Stimulated activated CD4-positive, alpha-beta T cell treated with anti-CD3 and anti-CD28 coated beads, Interleukin-2, amount 100 ng/mL, for 24 hours (primary cell): ENCODE measurements at places on chromosomes 16 and 17.

- DNase-seq, result no peak
Observed at GRCh38 chr16:183005-183404, 2.7 kb downstream of the HBQ1 start.

DNA sequence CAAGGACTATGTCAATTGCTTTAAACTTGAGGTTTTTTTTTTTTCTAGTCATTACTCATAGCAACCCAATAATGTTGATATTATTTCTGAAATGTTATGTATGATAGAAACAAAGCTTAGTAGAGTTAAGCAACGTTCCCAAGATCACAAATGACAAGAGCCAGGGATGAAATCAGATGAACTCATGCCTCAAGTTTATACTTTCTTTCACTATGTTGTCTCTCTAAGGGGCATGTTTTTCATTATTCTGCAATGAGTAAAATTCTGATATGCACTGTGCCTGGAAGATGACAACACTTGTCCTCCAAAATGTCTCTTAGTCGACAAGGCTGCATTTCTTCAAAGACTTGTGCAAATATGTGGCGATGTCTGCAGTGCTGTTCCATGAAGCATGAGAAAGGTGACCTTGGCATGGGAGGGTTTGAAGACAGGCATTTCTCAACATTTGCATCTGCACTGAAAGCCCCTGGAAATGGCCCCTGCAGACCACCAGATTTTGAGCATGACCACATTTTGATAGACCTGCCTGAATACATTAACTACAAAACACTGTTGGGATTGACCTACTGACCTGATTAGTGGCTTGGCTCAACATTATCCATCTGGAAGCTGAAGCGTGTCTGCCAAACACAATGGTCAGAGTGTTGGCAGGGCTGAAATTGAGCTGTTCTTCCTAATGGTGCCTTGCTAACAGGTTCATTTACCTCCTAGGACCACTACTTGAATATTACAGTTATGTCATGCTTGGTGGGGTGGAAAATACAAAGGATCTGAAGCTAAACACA is 1027.5 kb downstream of the CDH11 start:
- DNase-seq, result no peak

GRCh38 chr16:78552106-78552675 is 452.7 kb downstream of the WWOX start:
- no peak for DNase-seq

DNA sequence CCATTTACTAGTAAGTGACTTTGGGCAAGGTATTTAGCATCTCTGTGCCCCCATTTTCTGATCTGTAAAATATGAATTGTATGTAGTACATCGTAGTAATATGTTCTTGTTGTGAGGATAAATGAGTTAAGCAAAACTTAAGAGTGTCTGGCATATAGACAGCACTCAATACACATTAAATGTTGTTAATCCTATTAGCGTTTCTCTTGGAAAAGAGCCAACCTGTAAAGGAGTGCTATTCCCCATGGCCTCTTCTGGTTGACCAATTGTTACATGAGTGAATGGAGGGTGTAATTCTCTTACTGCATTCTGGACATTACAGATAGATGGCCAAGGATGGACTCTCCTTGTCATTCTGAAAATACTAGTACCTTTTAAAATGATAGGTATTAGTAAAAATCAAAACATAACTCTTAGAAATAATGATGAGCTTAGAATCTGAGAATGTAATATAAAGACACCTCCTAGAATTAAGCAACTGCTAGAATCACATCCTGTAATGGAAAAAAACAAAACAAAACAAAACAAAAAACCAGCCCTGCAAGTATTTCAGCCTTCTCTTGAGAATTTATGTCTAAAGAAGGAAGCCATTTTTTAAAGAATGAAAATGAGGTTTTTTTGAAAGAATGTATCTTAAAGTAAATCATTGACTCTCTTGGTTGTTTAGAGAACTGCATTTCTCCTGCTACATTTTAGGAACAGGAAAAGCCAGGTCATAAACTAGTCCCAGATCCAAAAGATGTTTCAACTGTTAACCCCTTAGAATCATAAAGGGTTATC is 30.5 kb downstream of the IQCK start:
- DNase-seq, result no peak

DNA sequence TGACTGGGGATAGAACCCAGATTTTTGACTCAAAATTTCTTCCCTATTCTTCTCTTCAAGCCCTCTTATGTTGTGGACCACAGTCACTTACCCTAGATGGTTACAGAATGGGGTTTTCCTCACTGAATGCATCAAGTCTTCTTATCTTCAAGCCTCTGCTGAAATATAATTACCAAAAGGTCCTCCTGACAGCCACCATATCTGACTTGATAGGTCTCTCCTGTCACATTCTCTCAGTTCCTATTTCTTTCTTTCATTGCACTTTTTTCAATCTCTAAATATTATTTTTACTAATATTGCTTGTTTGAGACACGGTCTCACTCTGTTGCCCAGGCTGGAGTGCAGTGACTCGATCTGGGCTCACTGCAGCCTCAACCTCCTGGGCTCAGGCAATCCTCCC is 1.1 kb upstream of the COPZ2 start:
- no peak for DNase-seq

DNA sequence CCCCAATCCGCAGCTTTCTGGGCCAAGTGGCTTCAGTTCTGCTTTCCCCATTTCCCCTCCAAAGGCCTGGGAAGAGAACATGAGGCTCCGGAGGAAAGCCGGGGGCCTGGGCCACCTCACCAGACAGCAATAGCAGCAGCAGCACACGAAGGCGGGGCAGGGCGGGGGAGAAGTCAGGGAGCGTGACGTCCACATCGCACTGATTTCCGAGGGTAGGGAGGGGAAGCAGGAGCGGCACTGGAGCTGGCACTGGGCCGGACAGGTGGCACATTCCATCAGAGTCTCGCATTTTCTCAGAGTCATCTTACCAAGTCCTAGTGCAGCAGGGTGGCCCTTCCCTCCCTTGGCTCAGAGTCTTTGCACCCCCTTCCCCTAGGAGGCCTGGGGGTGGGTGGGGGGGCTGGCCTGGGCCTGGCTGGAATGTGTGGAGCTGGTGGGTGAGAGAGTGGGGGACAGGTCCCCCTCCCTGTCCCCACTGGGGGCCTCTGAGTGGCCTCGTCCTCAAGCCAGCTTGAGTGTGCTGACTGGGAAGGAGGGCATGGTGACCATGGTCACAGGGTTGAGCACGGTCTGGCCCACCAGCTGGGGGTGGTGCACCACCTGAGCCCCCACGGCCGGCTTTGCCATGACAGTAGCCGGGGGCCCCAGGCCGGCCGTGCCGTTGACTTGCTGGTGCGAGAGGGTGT is 14.3 kb downstream of the MNT start:
- no peak for DNase-seq

DNA sequence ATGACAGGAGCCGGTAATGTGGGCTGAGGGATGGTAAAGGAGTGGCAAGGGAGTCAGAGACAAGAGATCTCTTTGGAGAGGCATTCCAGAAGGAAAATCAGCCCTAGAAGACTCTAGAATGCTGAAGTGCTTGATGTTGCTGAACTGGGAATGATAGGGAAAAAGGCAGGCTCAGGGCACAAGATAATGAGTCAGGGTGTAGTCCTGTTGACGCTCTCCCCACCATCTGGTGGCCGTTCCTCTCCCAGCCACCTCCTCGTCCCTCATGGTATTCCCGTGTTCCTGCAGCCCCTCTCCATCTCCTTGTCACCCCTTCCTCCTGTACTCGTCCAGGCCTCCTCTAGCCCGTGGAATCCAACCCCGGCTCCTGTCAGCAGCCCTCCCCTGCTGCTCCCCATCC is 11.1 kb upstream of the ALDOA start:
- DNase-seq, result no peak

GRCh38 chr17:80789356-80789902 is 202.2 kb upstream of the CHMP6 start:
- peak; percentile 41 for DNase-seq

GRCh38 chr17:7590743-7591142 is 849 bp upstream of the SOX15 start:
- no peak for DNase-seq

DNA sequence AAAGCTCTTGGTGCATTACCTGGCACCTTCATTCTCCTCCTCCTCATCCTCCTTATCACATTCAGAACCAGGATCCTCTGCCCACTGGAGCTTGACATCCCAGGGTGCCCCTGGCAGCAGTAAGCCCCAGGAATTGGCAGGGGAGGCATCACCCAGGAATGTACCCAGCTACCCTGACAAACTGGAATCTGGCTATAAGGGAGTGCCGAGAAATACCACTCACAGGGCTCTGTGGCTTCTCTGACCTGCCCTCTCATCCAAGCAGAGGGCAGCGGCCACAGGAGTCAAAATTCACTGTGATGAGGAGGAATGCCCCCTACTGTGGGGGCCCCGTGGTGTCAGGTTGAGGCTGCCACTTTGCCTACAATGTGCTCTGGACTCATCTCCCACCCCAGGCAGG is 19.6 kb downstream of the MPP3 start:
- no peak for DNase-seq

GRCh38 chr16:19850131-19850817 is 34.4 kb downstream of the GPRC5B start:
- DNase-seq, result no peak

DNA sequence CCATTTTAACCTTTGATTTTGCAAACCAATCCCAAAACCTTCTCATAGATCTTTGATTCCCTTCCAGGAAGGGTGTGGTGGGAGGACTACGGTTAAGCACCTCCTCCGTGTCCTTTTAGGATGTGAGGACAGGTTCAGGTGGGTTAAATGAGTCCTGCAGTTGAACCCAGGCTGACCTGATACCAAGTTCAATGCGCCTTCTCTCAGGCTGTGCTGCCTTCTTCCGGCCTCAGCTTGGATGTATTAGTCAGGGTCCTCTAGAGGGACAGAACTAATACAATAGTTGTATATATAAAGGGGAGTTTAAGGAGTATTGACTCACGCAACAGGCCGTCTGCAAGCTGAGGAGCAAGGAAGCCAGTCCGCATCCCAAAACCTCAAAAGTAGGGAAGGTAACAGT is 10.5 kb upstream of the CSF3 start:
- DNase-seq, result no peak

DNA sequence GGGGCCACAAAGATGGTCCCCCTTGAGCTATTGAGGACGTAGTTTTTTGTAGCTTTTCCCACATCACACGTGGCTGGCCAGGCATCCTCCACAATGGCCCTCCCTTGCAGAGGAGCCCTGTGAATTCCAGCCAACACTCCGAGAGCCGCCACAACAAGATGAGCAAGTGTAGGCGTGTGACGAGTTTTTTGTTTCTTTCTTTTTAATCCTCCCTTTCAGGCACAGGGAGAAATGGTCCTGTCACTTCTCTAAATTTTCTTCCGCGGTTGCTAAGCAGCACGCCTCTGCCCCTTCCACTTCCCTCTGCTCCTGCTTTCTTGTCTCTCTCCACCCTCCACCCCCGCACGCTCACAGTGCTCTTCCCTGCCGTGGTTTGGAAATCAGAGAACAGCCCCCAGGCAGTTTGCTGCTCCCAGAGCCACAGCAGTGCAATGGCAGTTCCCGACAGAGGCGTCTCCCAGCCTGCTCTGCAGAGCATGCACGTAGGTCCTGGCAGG is 68.0 kb upstream of the MRTFB start:
- DNase-seq, result no peak
